ENCODE measurements at places on chromosomes 11 and 22.

- DNase-seq: no peak
These were observed 78.9 kb downstream of the GRIK4 start for GRCh38 chr11:120590472-120590871.

- no peak for DNase-seq
These were observed 19.4 kb upstream of the TMA7B start for GRCh38 chr22:39940757-39941305.

GRCh38 chr22:41919357-41920224 is 4.7 kb upstream of the SHISA8 start:
- DNase-seq: peak; percentile 55

- DNase-seq: no peak
These were observed 267.5 kb downstream of the SBF2 start for GRCh38 chr11:10026514-10026913.

GRCh38 chr11:66386171-66387069 is 14.9 kb upstream of the SLC29A2 start:
- DNase-seq: peak; percentile 82

- DNase-seq: no peak
These were observed 3.6 kb upstream of the INPP5J start for GRCh38 chr22:31119026-31119717.

- DNase-seq: no peak
These were observed 105.9 kb upstream of the C11orf58 start for GRCh38 chr11:16632295-16633200.

DNA sequence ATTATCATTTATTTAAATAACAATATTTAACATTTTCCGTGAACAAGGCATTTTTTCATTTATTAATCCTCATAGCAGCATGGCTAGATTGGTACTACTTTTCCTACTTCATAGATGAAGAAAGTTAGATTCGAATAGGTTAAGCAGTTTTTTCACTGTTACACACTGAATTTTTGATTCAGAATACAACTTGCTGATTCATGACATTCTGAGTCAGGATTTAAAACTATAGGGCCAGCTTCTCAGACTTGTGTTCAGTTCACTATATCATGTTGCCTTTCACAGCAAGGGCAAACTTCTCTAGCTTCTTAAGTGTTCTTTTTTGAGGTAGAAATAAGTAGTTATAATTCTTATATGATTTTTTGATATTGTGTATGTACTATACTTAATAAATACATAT is 31.5 kb downstream of the CYP2R1 start:
- DNase-seq: no peak
